ENCODE measurements at places on chromosomes 2 and 18.

DNA sequence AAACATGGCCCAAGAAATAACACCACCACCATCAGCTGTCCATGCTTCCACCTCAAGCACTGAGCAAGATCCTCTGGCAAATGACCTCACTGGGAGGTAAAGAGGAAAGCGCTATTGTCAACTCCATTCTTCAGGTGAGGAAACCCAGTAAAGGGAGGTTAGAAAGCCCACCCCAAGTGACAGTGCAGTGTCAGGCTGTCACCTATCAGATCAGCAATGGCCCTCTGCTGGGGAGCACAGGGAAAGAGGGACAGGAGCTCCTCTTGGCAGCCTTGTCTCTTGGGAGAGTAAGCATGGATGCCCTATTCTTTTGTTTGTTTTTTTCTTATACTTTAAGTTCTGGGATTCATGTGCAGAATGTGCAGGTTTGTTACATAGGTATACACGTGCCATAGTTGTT, 104.3 kb upstream of the DAPL1 start:
- no peak for DNase-seq

GRCh38 chr2:223056701-223057418, 4.9 kb downstream of the KCNE4 start:
- no peak for DNase-seq

GRCh38 chr2:147197754-147198483, 646.9 kb upstream of the ACVR2A start:
- no peak for DNase-seq

- peak; percentile 61 for DNase-seq
Observed at GRCh38 chr2:152166633-152167032, 8.9 kb downstream of the STAM2 start.

DNA sequence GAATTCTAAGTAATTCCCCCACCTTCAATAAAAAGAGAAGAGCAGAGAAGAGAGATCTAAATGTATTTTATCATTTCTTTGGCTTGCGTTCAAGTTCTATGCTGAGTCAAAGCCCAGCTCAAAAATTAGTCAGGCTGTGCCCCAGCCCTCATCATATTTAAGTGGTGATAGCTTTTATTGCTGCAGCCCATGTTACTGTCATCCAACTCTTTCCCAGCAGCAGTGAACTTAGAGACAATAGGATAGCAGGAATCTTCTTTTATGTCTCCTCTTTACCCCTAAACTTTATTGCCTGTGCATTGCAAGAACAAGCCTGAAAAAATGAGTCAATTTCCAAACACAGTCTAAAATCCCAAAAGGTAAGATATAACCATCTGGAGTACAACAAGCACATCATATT, 1599.3 kb upstream of the PIK3C3 start:
- DNase-seq = no peak

- DNase-seq = no peak
Observed at GRCh38 chr2:106269591-106270291, 75.6 kb upstream of the UXS1 start.

DNA sequence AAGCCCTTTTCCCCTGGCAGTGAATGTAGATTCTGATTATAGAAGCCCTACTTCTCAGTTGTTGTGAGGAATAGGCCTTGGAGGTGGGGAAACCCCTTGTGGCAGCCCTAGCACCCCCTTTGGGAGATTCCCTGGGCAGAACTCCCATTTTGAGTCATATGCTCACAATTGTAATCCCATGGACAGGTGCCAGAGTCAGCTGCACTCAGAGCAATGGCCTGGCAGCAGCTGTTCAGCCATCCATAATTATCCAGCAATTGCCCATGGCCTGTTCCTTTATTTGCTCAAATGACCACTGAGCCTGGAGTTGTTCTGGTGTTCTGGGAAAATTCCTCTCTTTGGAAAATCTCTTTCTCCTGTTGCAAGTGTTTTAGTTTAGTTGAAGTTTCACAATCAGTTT, 71.7 kb downstream of the PTRHD1 start:
- peak; percentile 83 for DNase-seq

- peak; percentile 36 for DNase-seq
Observed at GRCh38 chr2:42663828-42664227, 95.4 kb downstream of the MTA3 start.

DNA sequence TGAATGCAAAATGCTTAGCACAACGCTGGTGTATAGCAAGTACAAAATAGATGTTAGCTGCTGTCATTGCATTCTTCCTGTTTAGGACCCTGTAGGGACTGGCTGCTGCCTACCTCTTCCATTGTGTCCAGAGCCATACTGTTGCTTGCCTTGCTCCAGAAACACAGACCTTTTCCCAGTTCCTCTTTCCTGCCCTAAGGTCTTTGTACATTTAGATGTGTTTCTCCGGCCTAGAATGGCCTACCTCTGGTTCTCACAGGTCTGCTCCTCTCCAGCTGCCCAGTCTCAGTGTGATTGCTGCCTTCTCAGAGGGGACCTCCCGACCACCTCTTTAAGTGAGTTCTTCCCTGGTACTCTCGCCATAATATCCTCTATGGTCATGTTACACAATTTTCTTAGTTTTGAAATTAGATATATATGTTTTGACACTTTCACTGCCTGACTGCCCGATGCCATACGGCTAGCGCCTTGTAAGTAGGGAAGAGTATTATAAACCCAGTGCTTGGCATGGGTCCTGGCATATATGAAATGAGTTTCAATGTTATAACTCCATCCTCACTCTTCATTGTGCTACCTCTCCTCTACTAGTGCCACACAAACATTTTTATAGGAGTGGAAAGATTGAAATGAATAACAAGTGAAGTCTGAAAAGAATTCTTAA, 48.3 kb downstream of the RFTN2 start:
- no peak for DNase-seq

DNA sequence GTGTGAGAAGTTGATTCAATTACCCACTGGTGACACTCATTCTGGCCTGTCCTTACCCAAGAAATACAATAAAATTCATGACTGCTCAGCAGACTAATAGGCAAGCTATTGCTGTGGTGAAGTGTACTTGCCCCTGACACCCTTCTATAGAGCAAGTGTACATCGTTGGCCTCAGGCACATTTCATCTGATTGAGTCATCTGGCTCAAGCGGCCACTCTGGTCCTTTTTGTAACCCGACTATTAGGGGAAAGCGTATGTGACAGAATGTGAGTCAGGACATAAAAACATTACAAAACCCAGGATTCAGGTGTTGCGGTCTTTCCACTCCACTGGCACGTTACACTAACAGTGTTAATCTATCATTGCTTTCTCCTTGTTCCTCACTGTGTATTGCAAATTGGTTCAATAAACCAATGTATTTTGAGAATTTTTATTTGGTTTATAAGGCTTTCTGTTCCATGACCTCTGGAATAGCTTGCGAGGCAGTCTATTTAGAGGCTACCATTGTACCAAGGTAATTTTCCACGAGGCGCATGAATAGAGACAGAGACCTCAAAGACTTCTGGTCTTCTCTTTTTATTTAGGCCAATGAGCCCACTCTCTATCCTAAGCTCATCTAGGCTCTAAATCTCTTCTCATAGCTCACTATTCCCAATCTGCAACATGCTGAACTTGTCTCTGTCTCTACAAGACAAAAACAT, 10.2 kb upstream of the TTC32 start:
- no peak for DNase-seq

DNA sequence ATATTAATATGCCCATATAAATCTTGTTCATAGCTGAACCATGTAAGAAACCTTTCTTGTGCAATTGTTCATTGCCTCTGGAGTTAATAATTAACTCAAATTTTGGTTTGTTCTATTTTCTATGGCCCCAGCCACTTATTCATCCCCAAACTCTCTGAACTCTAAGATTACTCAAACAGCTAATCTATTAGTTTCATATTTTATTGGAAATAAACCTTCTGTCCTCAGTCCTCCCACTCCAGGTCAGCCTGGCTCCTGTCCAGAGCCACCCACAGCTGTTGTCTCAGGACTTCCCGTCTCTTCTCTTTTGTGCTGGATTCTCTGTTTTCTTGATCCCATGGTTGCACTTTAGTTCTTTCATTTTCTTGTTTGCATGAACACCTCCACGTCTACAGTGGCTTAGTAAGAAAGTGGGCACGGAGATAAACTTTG, 4.4 kb upstream of the RNF103 start:
- DNase-seq = no peak

DNA sequence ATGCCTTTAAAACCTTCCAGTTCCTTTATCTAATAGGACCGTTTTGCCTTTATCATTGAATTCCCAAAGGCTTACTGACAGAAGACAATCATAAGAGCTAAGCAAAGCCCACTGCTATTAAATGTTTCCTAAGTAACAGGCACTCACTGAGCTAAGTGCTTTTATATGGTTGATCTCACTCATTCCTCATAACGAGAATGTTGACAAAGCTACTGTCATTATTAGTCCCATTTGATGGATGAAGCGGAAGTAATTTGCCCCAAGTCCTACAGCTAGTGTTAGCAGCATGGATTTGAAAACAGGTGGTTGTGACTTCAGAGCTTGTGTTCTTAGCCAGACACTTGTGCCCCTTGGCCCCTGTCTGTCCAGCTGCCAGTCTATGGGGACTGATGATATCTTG, 134.8 kb upstream of the SERPINE2 start:
- no peak for DNase-seq

- no peak for DNase-seq
Observed at GRCh38 chr2:21860907-21861306, 737.1 kb downstream of the TDRD15 start.

GRCh38 chr18:63336366-63337099, 17.0 kb upstream of the BCL2 start:
- peak; percentile 11 for DNase-seq

DNA sequence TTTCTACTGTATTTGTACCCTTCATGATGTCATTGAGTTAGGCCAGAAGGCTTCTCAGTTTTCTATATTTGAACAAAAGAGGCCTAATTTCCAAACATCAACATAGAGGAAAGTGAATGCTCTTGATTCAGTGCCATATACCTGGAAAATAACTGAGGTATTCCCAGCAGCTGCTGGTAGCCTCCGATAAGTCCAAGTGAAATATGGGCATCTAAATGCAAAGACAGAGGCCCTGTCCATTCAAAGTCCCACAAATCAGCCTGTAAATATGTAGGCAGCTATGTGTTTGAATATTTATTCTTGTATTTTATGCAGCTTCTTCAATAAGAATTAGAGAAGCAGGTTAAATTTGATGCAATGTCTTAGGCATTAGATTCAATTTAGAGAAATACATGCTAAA, 89.5 kb upstream of the DPP10 start:
- DNase-seq = no peak

GRCh38 chr2:150526006-150526405, 38.5 kb upstream of the RND3 start:
- no peak for DNase-seq

- no peak for DNase-seq
Observed at GRCh38 chr2:80246534-80246933, 58.0 kb downstream of the LRRTM1 start.

DNA sequence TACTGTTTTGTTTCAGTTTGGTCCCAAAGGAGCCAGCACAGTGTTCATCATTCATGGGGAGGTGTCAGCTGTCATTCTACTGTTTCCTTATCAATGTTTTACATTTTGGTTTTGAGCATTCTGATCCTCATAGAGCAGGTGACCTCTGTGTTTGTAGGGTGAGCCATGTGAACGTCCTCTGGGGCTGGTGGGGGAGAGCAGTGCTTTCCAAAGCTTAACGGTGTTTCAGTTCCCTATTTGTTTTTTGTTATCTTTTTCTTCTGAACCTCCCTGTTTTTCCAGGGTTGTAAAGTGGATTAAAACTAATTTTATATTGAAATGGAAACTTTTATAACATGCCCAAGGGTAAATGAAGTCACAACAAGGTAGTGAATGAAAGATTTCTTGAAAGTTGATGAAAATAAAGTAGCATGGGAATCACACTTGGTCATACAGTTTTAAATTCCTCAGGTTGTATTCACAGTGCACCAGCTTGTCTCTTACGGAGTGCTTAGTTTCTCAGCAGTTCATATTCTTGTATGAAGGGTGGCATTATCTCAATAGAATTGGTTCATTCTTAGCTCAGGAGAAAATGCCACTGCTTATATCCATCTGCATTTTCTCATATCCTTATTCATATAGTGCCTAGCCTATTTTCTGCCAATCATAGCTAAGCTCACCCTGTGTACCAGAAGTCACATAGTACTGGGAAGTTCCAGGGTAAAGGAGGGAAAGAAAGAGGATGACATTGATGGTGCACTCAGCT, 54.5 kb downstream of the MAP4K4 start:
- DNase-seq = no peak

DNA sequence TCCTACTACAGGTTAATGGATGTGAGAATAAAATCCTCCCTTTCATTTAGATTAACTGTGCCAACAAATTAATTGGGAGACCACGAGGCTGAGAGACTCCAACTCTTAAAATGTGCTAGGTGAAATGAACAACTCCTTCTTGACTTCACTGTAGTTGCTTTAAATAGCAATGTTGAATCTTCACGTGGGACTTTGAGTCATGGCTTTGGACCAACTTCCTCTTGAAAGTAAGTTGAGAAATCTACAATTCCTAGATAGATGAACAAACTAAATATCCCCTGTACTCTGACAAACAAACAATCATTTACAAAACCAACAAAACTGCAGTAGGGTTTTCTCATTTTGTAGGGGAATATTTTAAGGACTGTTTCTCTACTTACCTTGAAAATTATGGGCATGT, 291.9 kb upstream of the SPRED2 start:
- DNase-seq = no peak

DNA sequence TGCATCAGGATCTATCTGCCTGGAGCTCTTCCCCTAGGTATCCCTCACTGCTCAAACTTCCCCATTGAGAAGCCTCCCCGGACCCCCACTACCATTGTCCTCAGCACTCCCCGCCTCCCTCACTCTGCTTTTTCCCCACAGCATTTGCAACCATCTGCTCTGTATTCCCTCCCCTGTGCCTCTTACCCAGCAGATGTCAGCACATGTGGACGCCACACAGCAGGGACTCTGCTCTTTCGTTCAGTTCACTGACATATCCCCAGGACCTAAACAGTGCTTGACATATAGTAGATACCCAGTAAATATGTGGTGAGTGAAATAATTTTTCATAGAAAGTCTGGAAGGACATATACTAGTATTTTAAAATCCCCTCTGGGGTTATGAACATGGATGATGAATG, 101.1 kb downstream of the TMEM247 start:
- no peak for DNase-seq

GRCh38 chr2:45008296-45009129, 739 bp downstream of the SIX2 start:
- DNase-seq = peak; percentile 14

GRCh38 chr2:83802604-83803003, 656.5 kb downstream of the SUCLG1 start:
- no peak for DNase-seq

GRCh38 chr2:140440815-140441214, 1660.6 kb upstream of the NXPH2 start:
- no peak for DNase-seq

GRCh38 chr2:191302459-191303139, 57.4 kb downstream of the MYO1B start:
- peak; percentile 17 for DNase-seq

DNA sequence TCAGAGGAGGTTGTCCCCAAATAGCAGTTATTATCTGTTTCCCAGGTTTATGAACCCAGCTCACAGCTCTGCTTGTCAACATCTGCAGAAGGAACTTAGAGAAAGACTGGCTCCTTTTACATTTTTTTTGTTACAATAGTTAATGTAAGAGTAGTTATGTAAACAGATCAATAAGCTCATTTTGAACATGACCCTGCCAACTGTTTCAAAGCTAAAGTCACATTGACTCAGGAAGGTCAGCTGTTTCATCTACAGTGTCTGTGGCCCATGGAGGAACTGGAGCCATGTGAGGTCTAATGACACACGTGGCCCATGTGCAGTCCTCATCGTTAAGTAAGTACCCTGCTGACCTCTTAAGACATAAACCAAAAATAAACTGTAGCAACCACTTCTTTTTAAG, 97.1 kb downstream of the SH3RF3 start:
- DNase-seq = no peak

GRCh38 chr18:35172451-35173035, 68.3 kb upstream of the ZNF397 start:
- no peak for DNase-seq

All from endothelial cell of umbilical vein (primary cell).